NCI-H460 (cell line): ENCODE measurements at places on chromosomes 4 and X.

DNA sequence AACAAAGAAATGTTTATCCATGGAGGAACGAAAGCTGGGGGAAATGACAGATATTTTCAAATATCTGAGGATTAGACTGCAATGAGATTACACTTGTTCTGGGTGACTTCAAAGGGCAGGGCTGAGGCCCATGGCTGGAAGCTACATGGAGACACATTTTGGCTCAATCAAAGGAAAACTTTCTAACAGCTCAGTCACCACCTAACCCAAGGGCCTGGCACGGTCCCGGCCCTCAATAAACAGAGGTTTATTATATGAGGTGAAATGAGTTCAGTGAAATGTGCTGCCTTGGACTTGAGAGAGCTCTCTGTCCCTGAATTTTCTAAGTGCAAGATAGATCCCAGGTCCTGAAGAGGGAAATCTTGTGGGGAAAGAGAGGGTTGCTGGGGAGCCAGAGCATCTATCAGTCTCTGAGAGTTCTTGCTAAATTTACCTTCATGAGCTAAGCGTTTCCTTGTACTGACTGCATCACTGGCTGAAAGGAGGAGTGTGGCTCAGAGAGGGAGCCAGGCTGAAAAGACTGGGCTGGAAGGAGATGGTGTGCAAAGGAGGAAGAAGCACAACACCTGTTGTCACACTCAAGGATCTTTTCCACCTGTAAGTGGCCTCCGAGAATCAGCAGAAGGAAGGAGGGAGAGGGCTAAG, 2.0 kb upstream of the RIPPLY1 start:
- DNase-seq = no peak

GRCh38 chrX:17098516-17099247, 152.2 kb downstream of the REPS2 start:
- no peak for DNase-seq

- DNase-seq = no peak
Observed at GRCh38 chr4:133156556-133156955, 7.5 kb downstream of the PCDH10 start.

GRCh38 chr4:182212211-182212761, 30.9 kb upstream of the TENM3 start:
- no peak for DNase-seq

- no peak for DNase-seq
Observed at GRCh38 chrX:50648156-50648555, 165.8 kb downstream of the SHROOM4 start.

DNA sequence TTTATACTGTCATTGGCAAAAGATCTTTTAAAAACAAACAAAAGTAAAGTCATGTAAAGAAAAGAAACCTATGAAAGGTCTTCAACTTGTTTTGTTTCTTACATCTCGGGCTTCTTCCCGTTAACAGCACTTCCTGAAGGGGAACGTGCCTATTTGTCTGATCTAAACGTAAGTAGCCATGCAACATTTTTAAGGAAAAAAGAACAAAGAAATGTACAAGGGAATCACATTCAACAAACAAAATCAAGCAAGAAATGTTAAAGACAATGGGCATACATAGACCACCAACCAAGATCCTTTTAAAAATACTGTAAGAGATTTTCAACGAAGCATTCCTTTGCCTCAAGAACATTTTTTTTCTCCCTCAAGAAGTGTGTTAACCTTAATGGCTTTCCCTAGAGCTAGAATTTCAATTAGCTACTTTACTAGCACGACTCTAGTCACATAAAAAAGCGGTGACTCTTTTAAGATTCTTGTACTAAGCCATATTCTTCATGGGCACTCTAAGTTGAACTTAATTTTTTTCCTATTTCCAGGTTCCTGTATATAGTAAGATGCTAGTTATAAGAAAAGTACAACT, 112.0 kb upstream of the TTC29 start:
- no peak for DNase-seq

DNA sequence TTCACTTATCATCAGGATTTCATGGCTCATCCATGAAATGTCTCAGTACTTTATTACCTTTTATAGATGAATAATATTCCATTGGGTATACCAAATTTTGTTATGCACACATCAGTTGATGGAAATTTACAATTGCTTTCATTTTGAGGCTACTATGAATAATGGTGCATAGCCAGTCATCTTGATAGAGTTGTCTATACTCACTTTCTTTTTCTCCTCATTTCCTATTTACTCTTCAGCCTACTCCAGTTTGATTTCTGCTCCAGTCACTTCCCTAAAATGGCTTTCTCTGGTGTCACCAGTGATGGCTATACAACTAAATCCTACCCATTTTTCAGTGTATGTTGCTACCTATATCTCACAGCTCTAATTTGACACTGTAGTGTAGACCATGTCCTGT, 743.5 kb upstream of the MAGEB2 start:
- DNase-seq = no peak

DNA sequence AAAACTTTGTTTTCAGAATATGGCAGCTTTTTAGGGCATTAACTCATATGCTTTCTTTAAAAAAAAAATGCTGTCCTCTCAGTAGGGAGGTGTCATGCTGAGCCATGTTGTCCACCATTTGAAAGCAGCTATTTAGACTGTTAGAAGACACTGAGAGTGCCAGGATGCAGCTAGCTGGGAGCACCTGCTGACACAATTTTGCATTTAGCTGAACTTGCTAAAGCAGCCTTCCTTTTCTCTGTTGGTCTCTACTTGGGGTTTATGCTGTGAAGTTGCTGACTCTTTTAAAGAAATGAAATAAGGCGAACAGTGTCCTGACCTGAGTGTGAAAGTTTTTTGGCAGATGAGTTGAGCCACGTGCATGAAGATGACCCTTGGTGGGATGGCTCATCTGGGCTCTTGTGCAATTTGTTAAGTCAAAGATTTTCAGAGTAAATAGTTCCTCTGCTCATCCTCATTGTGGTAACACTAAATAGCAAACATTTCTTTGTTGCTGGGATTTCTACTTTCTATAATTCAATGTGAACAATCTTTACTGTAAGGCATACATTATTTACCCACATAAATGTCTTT, 64.5 kb downstream of the CDS1 start:
- DNase-seq = no peak

DNA sequence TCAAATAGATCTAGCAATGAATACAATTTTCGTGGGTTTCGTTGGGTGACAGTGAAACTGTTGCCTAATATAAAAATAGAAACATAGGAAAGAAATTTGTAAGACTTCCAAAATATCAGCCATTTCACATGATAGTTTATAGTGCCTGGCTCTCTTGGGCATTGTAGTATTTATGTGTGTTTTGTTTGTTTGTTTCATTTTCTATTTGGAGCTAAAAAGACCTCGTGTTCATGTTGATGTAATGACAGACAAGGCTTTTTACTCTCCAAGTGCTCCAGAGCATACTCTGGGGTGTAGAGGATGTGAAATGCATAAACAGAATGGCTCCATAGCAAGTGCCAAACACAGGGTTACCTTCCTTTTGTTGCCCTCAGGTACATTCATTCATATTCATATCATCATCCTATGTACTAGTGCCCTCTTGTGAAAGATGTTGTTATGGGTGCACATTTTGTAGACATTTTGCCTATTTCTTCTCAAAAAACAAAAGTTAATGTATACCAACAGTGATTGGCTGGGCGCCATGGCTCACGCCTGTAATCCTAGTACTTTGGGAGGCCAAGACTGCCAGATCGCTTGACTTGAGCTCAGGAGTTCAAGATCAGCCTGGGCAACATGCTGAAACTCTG, 100.7 kb upstream of the AMOT start:
- peak; percentile 1 for DNase-seq

- DNase-seq = no peak
Observed at GRCh38 chrX:79153348-79153747, 8.9 kb downstream of the GPR174 start.

GRCh38 chr4:2813446-2814405, 20.8 kb downstream of the SH3BP2 start:
- no peak for DNase-seq

GRCh38 chr4:172686021-172686420, 482.6 kb upstream of the GALNT7 start:
- no peak for DNase-seq

DNA sequence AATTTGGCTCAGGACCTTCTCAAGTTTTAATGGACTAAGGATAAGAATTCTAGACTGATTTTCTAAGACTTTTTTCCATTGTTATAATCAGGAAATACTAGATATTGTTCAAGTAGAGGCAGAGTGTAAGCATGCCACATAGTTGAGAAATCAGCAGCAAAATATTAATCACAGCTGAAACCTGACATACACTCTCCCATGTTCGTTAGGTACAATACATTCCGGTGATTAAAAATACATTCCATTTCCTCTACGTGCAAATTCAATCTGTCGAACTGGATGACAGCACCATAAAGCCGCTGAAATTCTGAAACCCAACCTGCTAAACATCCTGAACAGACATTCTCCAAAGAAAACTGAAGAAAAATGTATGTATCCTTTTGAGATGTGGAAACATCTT, 587.6 kb upstream of the DIPK2B start:
- DNase-seq = no peak

- DNase-seq = no peak
Observed at GRCh38 chrX:16130707-16131106, 7.3 kb downstream of the GRPR start.

- DNase-seq = no peak
Observed at GRCh38 chr4:8410066-8410625, 30.4 kb downstream of the ACOX3 start.

DNA sequence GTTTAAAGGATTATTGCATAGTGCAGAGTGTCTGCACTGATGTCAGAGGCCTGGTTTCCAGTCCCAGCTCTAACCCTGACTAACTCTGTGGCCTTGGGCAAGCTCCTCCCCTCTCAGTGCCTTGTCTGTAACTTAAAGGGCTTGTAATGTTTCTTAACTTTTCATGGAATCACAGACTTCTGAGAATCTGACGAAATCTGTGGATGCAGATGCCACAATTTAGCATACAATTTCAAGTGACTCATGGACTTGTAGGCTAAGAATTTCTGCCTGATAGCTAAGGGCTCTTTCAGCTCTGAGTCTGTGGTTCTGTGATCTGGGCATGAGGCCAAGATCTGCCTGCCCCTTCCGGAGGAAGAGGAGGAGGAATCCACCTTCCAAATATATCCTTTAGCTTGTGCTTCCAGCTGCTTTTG, 236.9 kb downstream of the AR start:
- DNase-seq = peak; percentile 41

- no peak for DNase-seq
Observed at GRCh38 chr4:54745031-54745770, 87.4 kb downstream of the KIT start.

- DNase-seq = no peak
Observed at GRCh38 chr4:11420327-11420726, 8.4 kb downstream of the HS3ST1 start.
